Psoas muscle (tissue), 8 donors: ENCODE measurements at places on chromosomes 7 and 10.

DNA sequence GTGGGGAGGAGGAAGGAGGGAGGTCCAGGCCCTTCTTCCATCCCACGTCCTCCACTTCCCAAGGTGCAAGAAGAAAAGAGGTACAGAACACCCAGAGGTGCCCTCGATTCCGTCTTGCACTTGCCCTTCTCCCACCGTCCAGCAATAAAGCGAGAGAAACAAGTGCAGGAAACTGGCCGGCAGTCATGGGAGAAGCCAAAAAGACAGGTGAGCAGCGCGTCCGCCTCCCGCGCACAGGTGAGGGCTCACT, 1.3 kb downstream of the C10orf95 start:
- H3K27me3 ChIP-seq = no peaks in the 10 kb centered on the region
- peak overlapping the region; percentile 78 for H3K4me3 ChIP-seq
- H3K27ac ChIP-seq = peak overlapping the region; percentile 87
- H3K36me3 ChIP-seq = no peaks in the 10 kb centered on the region

GRCh38 chr10:22839639-22840038, 88.2 kb upstream of the ARMC3 start:
- DNase-seq = no peak
- no peak overlapping the region for H3K27ac ChIP-seq
- H3K4me3 ChIP-seq = no peak overlapping the region
- H3K27me3 ChIP-seq = no peaks in the 10 kb centered on the region
- no peaks in the 10 kb centered on the region for H3K4me1 ChIP-seq

DNA sequence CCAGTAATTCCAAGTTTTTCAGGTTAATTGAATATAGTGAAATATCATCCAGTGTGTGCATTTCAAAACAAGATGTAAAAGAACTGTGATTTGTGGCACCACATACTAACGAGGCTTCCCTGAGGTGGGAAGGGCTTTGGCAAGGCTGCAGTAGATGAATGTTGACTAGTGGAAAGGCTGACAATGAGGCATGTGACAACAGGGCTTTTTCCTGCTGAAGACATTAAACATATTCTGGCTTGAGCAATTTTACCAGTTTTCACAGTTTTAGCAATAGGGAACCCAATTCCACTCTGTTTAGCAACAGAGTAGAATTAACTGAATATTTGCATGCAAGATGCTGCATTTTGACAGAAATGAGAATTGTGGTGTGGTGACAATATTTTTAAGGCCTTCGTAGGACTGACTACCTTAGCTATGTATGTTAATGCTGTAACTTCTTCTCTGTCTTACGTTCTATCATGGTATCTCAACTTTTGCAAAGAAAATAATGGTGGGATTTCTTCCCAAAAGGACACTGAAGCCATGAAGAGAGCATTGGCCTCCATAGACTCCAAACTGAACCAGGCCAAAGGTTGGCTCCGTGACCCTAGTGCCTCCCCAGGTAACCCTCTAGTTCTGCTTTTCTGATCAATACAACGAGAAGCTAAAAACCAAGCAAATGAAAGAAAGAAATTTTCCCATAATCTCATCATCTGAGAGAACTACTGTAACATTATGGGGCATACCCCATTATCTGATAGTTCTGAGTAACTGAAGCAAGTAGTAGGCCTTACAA, 68.5 kb downstream of the AP3M1 start:
- no peaks in the 10 kb centered on the region for H3K27me3 ChIP-seq
- H3K27ac ChIP-seq = no peak overlapping the region
- no peak for DNase-seq

GRCh38 chr10:42955493-42955889, 121.4 kb upstream of the RET start:
- H3K27me3 ChIP-seq = no peaks in the 10 kb centered on the region
- no peak overlapping the region for H3K4me3 ChIP-seq
- H3K27ac ChIP-seq = no peak overlapping the region

DNA sequence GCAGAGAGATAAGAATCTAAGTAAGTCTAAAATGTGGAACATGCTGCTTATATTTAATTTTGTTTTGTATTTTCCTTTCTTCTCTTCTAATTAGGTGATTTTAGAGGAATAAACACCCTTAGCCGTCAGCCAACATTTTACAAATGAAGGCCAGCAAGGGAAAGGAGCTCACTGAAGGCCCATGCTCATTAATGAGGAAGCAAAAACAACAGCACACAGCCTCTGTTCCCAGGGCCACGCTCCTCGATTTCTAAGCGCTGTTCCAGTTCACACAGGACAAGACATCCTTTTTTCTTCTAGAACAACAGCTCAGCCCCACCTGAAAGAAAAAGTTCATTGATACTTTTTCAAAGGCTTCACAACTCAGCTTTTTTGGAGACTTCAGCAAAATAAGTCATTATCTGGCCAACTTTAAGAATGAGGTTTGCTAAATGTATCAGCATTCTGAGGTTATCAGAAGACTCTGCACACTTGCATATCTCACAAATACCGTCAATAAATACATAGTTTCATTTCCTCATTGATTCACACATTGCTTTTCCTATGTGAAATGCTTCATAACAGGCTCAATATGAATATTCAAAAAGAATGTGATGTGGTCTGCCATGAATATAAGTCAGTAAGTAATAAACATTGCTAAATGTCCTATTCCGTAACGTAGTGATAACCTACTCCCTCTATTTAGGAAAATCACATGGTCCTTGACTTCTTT, 34.8 kb upstream of the SFMBT2 start:
- H3K27ac ChIP-seq = no peak overlapping the region
- H3K36me3 ChIP-seq = no peaks in the 10 kb centered on the region
- H3K4me3 ChIP-seq = no peak overlapping the region
- no peak for DNase-seq
- no peaks in the 10 kb centered on the region for H3K4me1 ChIP-seq

DNA sequence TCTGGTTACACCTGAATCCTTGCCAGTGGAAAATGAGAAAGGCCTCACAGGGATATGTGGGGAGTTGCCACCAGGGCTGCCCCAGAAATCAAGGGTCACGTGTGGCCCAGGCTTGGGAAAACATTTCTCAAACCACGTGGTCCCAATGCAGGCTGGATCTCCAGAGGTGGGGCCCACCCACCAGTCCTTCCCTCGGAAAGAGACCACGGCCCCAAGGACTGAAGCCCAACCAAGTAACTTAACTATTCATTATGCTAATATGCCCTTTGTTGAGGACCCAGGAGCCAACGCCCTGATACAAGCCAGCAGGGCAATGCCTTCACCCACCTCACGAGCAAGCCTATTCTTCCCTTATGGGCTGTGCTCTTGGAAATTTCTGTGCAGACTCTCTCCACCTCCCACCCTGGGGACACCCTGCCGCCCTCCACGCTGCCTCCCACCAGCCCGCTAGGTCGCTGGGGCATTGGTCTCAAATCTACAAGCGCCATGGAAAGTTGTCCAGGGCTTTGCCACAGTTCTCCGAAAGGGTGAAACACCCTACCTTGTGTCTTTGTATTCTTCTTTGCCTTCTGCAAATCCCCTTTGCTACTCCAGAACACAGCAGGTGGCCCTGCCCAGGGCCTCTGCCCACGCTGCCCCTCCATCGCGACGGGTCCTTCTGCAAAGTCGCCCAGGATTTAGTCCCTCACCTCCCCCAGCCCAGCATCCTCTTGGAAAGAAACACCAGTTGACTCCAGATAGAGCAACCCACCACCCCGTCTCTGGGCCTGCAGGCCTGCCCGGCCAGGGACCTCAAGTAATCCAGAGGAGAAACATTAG, 8.8 kb downstream of the TNS3 start:
- H3K4me3 ChIP-seq = no peak overlapping the region
- peaks cover 40% of the 10 kb centered on the region for H3K4me1 ChIP-seq
- H3K27me3 ChIP-seq = no peaks in the 10 kb centered on the region
- DNase-seq = no peak

GRCh38 chr7:92988051-92988450, 129.7 kb downstream of the SAMD9 start:
- no peaks in the 10 kb centered on the region for H3K4me1 ChIP-seq
- no peaks in the 10 kb centered on the region for H3K36me3 ChIP-seq
- H3K27me3 ChIP-seq = no peaks in the 10 kb centered on the region
- no peak overlapping the region for H3K4me3 ChIP-seq
- DNase-seq = no peak
- no peak overlapping the region for H3K27ac ChIP-seq

DNA sequence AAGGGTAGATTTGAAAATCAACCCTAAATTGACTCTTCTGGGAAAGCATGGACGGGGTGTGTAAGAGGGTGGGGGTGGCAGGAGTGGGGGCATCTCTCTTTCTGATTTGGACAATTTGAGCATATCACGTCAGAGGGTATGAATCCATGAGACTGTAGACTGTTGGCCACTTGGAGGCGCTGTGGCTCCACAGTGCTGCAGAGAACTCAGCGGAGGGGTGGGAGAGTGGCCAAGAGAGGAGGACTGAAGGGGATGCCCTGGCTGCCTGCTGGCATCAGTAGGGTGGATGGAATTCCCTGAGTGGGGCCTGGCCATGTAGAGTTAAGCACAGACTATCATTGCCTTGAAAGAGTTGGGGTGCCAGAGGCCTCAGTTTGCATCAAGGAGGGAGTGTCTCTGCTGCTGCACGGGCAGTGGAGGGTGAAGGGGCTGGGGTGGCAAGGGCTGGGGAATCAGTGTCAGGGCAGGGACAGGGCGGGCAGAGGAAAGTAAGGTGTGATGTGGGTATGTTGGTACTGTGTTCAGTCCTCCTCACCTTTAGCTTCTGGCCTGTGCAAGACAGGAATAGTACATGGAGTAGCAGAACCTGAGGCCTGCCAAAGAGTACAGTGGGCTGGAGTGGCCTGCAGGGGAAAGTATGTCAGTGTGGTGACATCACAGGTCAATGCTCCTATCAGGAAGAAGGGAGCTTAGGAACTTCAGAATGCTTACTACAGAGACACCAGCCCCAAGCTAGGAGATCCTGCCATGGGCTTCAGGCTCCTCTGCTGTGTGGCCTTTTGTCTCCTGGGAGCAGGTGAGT, 133.5 kb upstream of the PRSS58 start:
- H3K36me3 ChIP-seq = no peaks in the 10 kb centered on the region

DNA sequence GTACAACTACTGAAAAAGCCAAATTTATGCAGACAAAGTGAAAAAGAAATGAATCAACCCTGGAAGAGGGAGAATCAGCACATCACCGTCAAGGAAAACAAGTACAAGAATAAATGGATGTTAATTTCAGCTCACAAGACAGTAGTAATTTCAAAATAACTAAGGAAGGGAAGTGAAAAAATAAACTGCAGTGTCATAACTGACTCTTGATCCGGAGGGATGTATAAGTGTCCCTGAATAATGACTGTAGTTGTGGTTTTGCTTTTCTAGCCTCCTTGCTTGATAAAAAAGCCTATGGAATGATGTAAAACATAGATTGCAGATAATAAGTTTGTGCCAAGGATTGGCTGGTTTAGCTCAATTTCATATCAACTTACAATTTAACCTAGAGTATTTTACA, 721.1 kb upstream of the C7orf33 start:
- H3K4me3 ChIP-seq = no peak overlapping the region
- DNase-seq = no peak
- no peak overlapping the region for H3K27ac ChIP-seq

- no peak overlapping the region for H3K27ac ChIP-seq
- no peaks in the 10 kb centered on the region for H3K36me3 ChIP-seq
- H3K4me1 ChIP-seq = no peaks in the 10 kb centered on the region
- H3K4me3 ChIP-seq = no peak overlapping the region
- H3K27me3 ChIP-seq = no peaks in the 10 kb centered on the region
Measured at GRCh38 chr7:139212133-139212532, 18.9 kb upstream of the UBN2 start.

GRCh38 chr7:22184549-22185199, 172.3 kb downstream of the RAPGEF5 start:
- H3K4me1 ChIP-seq = no peaks in the 10 kb centered on the region
- no peaks in the 10 kb centered on the region for H3K36me3 ChIP-seq
- no peak overlapping the region for H3K27ac ChIP-seq
- no peak for DNase-seq
- H3K4me3 ChIP-seq = no peak overlapping the region

GRCh38 chr10:43961523-43962345, 313.1 kb upstream of the ZNF32 start:
- DNase-seq = no peak
- H3K4me3 ChIP-seq = no peak overlapping the region
- H3K27me3 ChIP-seq = no peaks in the 10 kb centered on the region
- peaks cover 9% of the 10 kb centered on the region for H3K4me1 ChIP-seq
- no peaks in the 10 kb centered on the region for H3K36me3 ChIP-seq
- no peak overlapping the region for H3K27ac ChIP-seq

DNA sequence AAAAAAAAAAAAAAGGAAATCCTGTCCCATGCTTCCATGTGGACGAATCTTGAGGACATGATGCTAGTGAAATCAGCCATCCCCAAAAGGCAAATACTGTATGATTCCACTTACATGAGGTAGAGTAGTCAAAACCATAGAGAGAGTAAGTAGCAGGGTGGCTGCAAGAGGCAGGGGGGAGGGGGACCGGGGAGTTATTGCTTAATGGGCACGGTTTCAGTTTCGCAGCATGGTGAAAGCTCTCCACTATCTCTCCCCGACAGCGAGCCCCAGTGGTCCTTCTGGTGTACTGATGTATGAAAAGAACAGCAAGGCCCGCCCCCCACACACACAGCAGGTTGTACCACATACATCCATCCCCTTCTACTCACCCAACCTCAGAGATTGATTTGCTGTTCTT, 32.8 kb downstream of the NOD1 start:
- peaks cover 4% of the 10 kb centered on the region for H3K36me3 ChIP-seq
- DNase-seq = peak; percentile 78
- no peaks in the 10 kb centered on the region for H3K4me1 ChIP-seq

GRCh38 chr7:125358551-125359167, 429.0 kb upstream of the POT1 start:
- H3K4me3 ChIP-seq = no peak overlapping the region
- no peaks in the 10 kb centered on the region for H3K4me1 ChIP-seq
- no peak overlapping the region for H3K27ac ChIP-seq

DNA sequence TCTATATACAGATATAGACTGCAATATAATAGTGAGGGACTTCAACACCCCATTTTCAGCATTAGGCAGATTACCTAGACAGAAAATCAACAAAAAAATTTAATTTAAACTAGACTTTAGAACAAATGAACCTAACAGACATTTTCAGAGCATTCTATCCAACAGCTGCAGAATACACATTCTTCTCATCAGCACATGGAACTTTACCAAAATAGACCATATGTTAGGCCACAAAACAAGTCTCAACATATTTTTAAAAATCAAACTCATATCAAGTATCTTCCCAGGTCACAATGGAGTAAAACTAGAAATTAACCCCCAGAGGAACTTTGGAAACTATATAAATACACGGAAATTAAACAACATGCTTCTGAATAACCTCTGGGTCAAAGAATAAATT, 169.6 kb downstream of the MTERF1 start:
- H3K4me3 ChIP-seq = no peak overlapping the region
- no peaks in the 10 kb centered on the region for H3K27me3 ChIP-seq
- no peak for DNase-seq
- H3K36me3 ChIP-seq = no peaks in the 10 kb centered on the region
- H3K4me1 ChIP-seq = no peaks in the 10 kb centered on the region
- H3K27ac ChIP-seq = no peak overlapping the region

- no peak for DNase-seq
- no peak overlapping the region for H3K4me3 ChIP-seq
- no peaks in the 10 kb centered on the region for H3K27me3 ChIP-seq
- no peaks in the 10 kb centered on the region for H3K4me1 ChIP-seq
- H3K27ac ChIP-seq = no peak overlapping the region
- no peaks in the 10 kb centered on the region for H3K36me3 ChIP-seq
Measured at GRCh38 chr10:107103174-107104025, 61.1 kb downstream of the SORCS1 start.
